GM12891 (cell line): ENCODE measurements at places on chromosomes 1 and 21.

- DNase-seq, result peak; percentile 54
Observed at GRCh38 chr1:32539584-32540571, 651 bp downstream of the ZBTB8A start.

- no peak for DNase-seq
Observed at GRCh38 chr1:32764826-32765569, 52.2 kb downstream of the YARS1 start.

DNA sequence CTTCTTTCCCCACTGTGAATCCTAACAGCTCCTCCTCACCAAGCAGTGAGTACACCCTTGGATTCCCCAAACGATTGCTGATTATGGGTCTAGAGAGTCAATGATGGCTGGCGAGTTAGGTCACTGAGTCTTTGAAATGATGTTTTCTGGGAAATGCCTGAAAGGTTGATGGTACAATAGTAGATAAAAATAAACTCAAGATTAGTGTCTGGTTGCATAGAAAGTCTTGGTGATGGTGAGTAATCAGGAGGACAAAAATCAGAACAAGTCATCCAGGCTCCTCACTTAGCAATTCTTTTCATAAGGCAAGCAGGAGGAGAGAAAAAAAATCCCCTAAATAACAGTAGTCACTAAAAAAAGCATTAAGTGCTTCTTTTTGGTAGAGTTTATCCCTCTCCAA is 22.6 kb downstream of the HLX start:
- no peak for DNase-seq

DNA sequence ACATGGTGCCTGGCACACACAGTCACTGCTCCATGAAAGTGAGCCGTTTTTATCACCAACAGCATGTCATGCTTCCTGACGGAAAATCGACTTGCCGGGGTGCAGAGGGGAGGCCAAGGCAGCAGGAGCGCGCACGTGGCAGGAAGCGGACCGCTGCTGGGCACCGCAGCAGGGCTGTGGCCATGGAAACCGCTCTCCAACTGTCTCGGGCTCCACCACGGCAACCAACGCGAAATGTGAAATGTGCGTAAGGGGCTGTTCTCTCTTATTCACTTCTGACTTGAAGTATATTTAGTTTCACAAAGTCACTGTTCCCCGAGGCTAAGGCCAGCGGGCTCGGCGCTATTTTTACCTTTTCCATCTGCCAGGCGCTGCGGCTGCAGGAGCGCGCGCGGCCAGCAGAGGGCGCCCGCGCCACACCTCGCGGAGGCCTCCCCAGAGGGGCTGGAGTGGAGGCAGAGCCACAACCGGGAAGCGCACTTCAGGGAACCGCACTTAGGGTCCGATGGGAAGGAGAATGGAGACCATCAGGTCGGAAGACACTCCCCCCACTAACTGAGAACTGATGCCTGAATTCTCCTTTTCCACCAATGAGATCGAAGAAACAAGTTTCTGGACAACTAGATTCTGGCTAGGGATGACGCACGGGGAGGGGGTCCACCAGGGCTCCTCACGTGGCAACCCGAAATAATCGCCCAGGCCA is 19.7 kb downstream of the RCC2 start:
- DNase-seq, result peak; percentile 84

- no peak for DNase-seq
Observed at GRCh38 chr1:224872832-224873433, 56.5 kb upstream of the DNAH14 start.

GRCh38 chr21:39048064-39048463 is 135.2 kb downstream of the PSMG1 start:
- DNase-seq, result no peak
